HL-60 (cell line): ENCODE measurements at places on chromosomes 7 and 10.
A peak's percentile ranks its signal among the peaks of the same experiment; 100 is the strongest.

GRCh38 chr10:73577788-73578187, 13.4 kb downstream of the USP54 start:
- DNase-seq = no peak

- DNase-seq = no peak
These were observed 610.6 kb downstream of the SDK1 start for GRCh38 chr7:3911685-3912084.

DNA sequence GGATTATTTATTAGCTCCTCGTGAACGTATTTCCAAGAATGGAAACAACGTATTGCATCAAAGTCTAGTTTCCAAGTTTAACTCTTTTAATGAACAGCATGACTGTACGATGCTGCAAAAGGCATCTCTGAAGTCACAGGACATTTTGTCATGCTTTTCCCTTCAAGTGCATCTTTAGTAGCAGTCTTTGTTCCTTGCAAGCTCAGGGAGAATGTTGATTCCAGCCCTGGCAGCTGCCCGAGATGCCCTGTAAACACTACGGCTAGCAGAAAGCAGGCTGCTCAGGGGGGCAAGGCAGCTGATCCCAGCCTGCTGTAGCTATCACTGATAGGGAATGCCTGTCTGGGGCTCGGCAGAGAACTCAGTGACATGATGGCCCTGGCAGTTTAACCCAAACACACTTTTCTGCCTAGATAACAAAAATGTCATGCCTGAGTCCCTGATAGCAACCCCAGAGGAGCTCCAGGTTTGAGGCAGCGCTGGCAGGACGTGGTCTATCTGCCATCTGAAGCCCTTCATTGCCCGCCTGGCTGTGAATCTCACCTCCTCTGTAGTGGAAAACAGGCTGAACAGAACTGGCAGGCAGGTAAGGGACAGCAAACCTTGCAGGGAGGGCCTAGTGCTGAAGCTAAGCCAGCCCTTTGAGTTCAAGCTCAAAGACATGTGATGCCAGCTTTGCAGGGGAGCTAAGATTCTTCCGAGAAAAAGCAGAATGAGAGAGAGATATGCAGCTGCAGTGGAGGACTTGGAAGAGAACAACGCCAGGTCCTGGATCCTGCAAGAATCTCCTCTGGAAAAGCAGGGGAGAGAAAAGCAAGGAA, 264.6 kb downstream of the SNX10 start:
- no peak for DNase-seq

DNA sequence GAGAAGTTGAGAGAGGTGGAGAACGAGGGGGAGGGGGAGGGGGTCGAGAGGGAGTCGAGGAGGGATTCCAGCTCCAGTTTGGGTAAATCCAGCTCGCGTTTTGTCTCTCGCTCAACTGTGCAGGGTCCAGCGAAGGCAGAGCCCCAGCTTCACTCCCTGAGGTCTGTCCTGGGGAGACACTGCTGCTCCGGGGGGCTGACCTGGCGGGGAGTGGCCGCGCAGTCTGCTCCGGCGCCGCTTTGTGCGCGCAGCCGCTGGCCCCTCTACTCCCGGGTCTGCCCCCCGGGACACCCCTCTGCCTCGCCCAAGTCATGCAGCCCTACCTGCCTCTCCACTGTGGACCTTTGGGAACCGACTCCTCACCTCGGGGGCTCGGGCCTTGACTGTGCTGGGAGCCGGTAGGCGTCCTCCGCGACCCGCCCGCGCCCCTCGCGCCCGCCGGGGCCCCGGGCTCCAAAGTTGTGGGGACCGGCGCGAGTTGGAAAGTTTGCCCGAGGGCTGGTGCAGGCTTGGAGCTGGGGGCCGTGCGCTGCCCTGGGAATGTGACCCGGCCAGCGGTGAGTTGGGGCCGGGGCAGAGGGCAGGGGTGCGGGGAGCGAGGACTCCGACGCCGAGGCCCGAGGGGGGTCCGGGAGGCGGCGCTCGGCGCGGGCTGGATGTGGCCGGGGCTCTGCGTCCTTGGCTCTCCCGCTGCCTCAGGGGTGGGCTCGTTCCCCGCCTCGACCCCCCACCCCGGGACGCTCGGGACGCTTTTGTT, at the start of gene TET1:
TET1 (plus strand) TSS at position 152 of the 757 bp plus-strand sequence. CDS start 12,002 bp downstream, outside the sequence.
- peak; percentile 61 for DNase-seq

GRCh38 chr7:31493714-31494181, 20.1 kb upstream of the ITPRID1 start:
- no peak for DNase-seq
